ENCODE measurements at places on chromosomes 12 and 14.

DNA sequence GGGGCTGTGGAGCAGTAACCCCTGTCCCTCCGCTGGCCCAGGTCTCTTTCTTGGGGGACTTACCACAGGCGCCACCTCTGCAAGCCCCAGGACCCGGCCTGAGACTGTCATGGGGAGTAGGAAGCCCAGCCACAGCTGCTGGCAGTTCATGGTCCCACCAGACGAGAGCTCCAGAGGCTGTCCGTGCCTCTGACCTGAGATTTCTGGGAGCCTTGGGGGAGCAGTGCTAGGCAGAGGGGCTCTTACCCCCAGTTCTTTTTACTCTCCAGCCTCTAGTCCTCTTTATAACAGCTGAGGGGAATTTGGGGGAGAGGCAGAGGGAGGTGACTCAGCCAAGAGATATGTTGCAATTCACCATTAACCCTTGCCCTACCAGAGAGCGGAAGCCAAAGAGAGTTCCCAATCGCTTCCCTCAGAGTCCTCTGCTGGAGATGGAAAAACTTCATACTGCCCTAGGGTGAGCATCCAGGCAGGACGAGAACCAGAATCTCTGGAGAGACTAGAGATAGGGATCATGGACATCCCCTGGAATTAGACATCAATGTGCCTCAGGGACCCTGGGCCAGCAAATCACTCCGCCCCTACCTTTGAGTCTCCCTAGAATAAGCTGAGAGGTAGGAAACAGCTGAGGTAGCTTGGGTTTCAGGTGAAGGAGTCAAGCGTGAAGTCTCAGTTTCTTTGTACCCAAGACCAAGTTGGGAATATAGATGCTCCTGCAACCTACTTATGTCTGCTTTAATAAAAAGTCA is at the start of gene MMP19:
Gene MMP19 (minus strand): TSS at position 256 of the 749 bp plus-strand sequence. CDS start 106 bp downstream, at position 150.
- DNase-seq, result no peak

- no peak for DNase-seq
These were observed 160.0 kb upstream of the SOX5 start for GRCh38 chr12:24109381-24110039.

DNA sequence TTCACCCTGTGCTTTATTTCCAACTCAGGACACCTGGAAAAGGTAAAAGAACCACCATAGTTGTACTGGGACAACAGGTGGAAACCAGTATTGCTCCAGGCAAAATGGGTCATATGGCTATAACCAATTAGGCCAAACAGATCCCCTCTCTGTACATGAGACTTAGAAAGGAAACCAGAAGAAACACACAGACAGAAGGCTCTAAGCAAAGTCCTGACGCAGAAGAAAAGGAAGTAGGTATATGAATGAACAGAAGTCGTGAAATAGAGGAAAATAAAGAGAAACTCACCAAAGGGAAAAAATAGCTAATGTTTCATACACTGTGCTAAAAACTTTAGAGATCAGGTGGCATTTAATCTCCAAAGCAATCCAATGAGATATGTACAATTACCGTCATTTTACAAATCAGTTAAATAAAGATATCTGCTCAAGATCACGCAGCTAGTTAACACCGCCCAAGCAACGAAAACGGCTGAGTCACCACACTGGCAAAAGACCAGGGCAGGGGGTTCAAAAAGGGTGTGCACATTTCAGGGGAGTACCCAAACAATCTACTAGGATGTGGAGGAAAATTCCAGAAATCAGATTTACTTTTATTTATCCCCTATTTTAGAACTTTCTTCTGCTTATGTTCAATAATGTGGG is 82.3 kb downstream of the ITPR2 start:
- DNase-seq, result no peak

DNA sequence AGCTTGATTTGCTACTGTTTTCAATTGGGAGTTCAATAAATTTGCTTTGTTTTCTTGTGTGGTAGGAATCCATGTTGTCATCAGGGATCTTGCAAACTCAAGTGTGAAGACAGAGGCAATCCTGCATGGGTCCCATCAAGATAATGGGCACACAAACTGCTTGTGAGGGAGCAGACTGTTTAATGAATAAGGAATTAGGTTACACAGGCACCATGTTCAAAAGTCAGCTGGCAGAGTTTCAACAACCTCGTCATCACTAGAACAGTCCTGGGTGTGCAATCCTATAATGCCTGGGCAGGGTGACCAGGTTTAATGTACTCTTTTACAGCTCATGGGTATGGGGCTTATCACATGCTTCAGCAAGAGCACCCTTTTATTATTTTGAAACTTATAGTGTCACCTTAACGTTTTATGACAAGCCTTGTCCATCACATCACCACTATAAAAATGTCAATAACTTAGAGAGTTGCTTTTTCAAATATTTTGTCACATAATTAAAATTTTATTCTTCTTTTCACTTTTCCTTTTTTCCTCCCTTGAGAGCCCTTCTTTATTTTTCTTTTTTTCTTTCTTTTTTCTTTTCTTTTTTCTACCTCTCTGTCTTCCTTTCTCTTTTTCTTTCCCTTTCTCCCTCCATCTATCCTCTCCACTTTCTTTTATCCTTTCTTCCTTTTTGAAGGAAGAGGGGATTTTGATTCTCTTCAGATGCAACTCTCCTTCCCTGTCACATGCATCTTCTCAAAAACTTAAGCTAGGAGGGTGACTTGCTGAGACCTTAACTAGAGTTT is 252.2 kb upstream of the ATP2B1 start:
- DNase-seq, result no peak

GRCh38 chr12:123150744-123151456 is at the start of gene PITPNM2:
Gene PITPNM2 (minus strand): TSS chr12:123151090. CDS start chr12:123034590, 116,500 bp downstream.
- DNase-seq, result peak; percentile 56

Measured in CD4-positive, alpha-beta T cell treated with Interleukin-15 for 4 hours (primary cell).